ENCODE measurements at places on chromosomes 12 and 14.

- DNase-seq = no peak
These were observed 390.0 kb upstream of the NOVA1 start for GRCh38 chr14:26987744-26988363.

DNA sequence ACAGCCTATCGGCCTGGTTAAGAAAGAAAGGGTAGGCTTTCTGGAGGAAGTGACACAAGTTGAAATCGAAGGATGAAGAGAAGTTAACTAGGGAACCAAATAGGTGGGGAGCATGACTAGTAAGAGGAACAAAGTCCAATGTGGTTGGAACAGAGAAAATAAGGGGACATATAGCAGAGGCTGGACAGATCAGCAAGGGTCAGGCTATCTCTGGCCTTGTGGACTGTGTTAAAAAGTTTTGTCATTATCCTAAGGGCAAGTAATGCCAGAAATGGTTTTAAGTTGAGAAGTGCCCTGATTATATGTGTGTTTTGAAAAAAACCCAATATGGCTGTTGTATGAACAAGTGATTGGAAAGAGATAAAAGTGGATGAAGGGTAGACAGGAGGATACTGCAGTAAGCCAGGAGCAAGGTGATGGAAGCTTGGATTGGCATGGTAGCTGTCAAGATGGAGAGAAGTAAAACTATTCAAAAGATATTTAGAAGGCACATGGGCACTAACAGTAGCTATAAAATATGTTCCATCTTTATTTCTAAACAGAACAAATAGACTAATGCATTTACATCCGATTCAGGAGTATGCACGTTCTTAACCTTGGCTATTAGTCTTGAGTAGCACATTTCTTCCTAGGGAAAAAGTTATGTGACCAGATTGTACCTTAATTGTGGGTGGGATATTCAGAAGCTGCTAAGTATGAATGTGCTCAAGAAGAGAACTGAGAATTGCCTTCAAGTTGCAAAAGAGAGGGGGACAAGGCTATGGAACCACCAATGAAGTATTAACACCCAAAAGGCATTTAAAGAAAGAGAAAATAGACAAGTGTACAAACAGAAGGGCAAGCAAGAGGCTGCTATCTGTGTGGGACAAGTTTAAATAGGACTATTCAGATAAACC lies 46.8 kb upstream of the OR5AU1 start:
- DNase-seq = no peak

DNA sequence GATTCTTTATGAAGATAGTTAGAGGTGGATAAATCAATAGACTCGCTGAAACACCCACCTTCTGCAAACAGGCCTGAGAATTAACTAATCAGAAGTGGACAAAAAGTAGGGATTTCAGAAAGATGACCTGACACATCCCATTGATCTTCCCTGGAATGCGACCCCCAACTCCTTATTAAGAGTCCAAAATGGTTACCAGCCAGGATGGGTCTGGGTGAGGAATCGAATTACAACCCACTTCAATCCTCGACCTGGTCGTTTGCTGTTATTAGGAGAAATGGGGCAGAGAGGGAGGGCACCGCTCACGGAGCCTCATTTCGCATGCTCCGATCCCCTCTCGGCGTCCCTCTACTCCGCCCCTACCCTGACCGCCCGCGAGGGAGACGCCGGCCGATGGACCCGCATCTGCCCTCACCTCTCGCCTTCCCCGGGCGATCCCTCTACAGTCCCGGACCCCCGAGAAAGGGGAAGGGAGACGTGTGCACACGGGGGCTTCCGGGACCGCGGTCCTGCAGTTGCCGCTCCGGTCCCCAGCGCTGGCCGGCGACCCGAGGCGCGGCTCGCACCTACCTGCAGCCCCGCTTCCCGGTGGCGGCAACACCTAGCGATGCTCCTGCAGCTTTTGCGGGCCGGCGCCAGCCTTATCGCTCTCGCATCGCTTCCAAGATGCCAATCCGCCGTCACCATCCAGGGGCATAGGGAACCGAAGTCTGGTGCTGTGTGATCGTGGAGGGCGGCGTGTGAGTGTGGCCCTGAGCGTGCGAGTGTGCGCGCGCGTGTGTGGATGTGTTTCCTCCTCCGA lies 69.3 kb upstream of the USP15 start:
- peak; percentile 48 for DNase-seq

DNA sequence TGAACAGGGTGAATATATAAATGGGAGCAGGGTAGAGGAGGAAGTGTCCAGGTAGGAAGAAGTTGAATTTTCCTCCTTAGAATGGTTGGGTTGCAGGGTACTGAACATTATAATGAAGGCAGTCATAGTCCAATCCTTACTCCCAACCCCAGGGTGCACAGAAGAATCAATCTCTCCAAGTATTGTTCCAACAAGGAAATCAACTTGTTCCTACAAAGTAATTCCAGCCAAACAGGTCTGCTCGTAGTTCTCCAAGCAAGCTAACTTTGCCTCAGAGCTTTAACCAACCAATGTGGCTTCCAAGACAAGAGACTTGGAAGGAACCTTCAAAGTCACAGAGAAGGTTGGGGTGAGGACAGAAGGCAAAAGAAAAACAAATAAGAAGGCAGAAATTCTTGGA lies 527.2 kb downstream of the MED13L start:
- no peak for DNase-seq

DNA sequence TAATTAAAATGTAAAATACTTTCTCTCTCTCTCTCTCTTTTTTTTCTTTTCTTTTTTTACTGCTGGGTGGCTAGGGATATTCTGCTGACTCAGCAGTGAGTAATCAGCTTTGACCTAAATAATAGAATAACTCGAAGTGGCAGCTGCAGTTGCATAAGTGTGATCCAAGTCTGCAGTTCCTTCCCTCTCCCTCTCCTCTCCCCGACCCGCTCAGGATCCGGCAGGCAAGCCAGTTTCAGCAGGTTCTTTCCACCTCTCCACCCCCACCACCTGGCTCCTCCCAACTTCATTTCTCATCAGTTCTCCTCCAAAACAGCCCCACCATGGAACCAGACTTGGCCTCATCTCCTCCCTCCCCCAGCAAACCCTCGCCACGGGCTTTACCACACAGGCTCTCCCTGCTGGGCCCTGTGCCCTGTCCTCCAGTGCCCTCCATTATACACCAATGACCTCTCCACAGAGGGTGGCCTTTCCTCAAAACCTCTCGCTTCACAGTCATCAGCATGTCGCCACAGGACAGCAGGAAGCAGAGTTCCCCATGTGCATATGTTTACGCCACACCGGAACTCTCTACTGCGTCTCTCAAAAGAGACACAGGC lies 22.4 kb downstream of the SLC7A8 start:
- DNase-seq = peak; percentile 69

- DNase-seq = no peak
These were observed 100.7 kb downstream of the ITPR2 start for GRCh38 chr12:26732005-26732908.

- no peak for DNase-seq
These were observed 227.4 kb downstream of the ALX1 start for GRCh38 chr12:85507456-85507855.

- DNase-seq = no peak
These were observed 53.1 kb downstream of the TMEM30B start for GRCh38 chr14:61227884-61228591.

DNA sequence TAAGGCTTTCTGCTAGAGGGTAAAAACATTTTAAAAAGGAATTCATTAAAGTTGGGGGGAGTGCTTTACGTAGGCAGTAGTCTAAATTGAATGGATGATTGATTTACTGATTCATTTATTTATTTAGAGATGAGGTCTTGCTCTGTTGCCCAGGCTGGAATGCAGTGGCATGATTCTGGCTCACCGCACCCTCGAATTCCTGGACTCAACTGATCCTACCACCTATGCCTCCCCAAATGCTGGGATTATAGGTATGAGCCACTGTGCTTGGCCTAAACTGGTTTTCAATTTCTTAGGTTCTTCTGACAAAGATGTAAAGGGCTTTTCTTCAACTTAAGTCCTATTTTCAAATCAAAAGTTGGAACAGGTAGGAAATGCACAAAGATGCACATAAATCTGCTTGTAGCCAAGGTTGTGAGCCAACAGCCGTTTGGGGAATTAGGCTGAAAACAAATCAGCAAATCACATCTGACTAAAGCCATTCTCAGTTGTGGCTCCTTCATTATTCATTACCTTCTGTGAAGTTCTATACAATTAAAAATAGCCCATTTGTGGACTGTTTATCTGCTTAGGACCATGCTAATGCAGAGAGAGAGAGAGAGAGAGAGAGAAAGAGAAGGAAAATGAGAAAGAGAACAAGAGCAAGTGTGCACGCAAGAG lies 218.0 kb downstream of the PPM1H start:
- no peak for DNase-seq

DNA sequence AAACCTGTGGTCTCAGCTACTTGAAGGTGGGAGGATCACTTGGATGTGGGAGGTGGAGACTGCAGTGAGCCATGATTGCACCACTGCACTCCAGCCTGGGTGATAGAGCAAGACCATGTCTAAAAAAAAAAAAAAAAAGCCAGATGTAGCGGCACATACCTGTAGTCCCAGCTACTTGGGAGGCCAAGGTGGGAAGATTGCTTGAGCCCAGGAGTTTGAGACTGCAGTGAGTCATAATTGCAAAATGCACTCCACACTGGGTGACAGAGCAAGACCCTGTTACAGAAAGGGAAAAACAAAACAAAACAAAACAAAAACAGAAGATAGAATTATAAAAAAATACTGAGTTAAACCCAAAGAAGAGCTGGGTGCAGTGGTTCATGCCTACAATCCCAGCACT lies 29.1 kb upstream of the APOF start:
- no peak for DNase-seq

DNA sequence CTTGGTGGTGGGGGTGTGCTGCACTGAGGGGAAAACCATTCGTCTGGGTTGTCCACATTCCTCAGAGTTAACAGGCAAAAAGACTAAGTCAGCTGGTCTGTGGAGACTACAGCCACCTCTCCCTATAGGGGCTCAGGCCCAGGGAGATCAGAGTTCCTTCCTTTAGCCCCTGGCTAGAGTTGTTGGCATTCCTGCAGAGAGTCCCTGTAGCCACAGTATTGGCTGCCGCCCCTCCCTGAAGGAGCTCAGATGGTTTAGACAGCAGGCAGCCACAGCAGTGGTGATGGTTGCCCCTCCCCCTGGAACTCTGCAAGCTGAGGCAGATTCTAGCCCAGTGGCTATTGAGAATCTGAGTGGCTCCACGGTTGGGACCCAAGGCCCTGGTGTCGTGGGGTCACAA lies 1072.5 kb upstream of the ATXN7L3B start:
- DNase-seq = no peak

DNA sequence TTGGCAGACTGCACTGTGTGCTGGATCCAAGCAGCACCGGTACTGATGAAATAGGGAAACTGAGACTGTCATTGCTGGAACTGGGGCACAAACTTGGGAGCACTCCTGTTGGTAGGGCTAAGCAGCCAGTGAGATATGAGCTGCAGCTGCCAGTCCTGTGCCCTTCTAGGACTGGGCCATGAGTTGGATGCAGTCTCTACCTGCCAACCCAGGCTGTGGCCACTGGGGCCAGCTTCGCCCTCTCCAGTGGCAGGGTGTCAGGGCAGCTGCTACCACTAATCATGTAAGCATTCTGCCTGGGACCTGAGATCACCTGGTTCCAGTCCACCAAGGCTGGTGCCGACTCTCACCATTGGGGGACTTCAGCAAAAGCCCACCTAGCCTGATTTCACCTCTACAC lies 121.1 kb downstream of the PAWR start:
- DNase-seq = no peak

DNA sequence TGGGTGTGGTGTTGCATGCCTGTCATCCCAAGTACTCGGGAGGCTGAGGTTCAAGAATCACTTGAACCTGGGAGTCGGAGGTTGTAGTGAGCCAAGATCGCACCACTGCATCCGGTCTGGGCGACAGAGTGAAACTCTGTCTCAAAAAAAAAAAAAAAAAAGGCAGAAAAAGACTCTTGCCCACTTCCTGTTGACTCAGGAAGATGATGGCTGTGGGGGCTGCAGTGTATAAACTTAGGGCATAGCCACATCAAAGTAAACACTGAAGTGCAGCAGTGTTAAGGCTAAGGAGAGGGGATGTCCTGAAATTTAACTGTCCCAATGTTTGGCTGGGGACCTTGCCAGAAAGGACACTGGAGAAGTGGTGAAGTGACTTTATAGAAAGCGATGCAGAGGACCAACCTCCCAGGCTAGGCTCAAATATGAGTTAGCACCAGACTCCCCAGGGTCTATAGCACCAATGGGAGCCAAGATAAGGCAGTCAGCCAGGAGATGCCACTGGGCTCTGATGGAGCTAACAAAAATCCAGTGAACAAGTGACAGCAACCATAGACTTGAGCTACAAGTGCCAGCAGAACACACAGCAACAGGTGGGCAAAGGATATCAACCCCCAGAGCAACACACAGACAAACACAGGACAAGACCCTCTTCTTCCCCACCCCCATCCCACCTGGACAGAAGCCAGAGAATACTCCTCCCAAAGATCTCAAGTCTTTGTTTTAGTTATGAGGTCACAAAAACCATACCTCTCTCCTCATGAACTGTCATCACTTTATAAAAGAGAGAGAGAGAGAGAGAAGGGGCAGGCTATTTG lies 28.0 kb downstream of the NELL2 start:
- DNase-seq = no peak

GRCh38 chr12:130540376-130540775 lies 175.7 kb downstream of the RIMBP2 start:
- no peak for DNase-seq

DNA sequence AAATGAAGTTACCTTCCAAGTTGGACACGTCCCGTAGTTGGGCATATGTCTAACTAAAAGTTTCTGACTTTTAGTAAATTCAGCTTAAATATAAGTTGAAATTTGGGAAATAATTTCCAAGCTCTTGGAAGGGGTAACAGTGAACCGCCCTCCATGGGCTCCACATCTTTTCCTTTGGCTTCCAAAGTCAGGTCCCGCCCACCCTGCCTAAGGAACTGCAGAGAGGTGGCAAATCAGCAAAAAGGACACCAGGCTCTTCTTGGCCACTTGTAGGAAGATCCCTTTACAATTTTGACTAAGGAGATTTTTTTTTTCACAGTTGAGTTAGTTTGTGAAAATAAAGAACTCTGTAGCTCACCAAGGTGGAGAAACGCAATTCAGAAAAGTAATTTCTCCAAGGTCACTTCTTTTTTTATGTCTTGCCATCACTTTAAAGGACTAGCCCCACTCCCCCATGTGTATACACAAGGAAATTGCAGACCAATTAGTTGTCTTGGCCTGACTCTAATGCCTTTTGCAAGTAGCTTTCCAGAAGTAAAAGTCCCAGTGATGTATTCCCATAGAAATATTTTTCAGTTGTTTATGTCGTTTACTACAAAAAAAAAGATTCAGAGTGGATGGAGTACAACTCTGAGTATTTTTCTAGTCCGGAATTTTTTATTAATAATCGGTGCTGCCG lies 181.2 kb downstream of the PELI2 start:
- DNase-seq = no peak

GRCh38 chr12:95014554-95014953 lies 11.1 kb upstream of the NDUFA12 start:
- DNase-seq = no peak

- no peak for DNase-seq
These were observed 24.3 kb downstream of the EMP1 start for GRCh38 chr12:13220838-13221237.

- DNase-seq = no peak
These were observed 182.7 kb upstream of the C14orf180 start for GRCh38 chr14:104396682-104397470.
